ENCODE measurements at places on chromosomes 2 and 18. TPM values are rescaled to one million over a fixed set of nuclear protein-coding genes. Genes with fewer than 3 reads are reported as not detected.

The C2orf80 gene
- 38.1 TPM for total RNA-seq

The CDKL4 gene
- 13.4 TPM for total RNA-seq

The ACOXL gene
- 0.23 TPM for total RNA-seq

The STPG4 gene
- total RNA-seq = not detected

The CXCR2 gene
- 0.23 TPM for total RNA-seq

The RAD51AP2 gene
- total RNA-seq = 1.2 TPM

The AMER3 gene
- total RNA-seq = 33.7 TPM

The DNAH7 gene
- 21.7 TPM for total RNA-seq

The FAM161A gene
- 26.5 TPM for total RNA-seq

The MAPK4 gene
- 33.2 TPM for total RNA-seq

The SLC30A3 gene
- total RNA-seq = 2.1 TPM

The LCT gene
- not detected for total RNA-seq

The DNAH6 gene
- total RNA-seq = 16.1 TPM

The TMEM198 gene
- 13.8 TPM for total RNA-seq

The BMP10 gene
- not detected for total RNA-seq

The ERMN gene
- 1.2 TPM for total RNA-seq
